Hematopoietic multipotent progenitor cell treated with erythropoietin and hydrocortisone succinate and interleukin-3 and kit ligand, for 4 days (in vitro differentiated cells): ENCODE measurements at places on chromosomes 3 and 15.

DNA sequence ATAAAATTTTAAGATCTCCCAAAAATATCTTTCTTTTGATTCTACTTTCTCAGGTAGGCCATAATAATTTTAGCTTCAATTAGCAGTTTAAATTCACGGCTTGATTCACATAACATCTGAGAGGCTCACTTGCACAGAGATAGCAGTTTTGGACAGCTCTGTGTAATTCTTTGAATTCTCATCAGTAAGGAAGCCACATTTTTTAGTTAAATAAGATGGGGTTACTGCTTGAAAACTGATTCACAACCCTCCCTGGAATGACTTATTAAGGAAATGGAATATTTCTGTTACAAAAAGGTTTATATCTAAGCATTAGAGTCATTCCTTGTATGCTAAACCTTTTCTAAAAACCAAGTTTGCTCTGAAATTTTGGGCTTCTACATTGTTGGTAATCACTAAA lies 212.7 kb downstream of the ALCAM start:
- no peak for DNase-seq

DNA sequence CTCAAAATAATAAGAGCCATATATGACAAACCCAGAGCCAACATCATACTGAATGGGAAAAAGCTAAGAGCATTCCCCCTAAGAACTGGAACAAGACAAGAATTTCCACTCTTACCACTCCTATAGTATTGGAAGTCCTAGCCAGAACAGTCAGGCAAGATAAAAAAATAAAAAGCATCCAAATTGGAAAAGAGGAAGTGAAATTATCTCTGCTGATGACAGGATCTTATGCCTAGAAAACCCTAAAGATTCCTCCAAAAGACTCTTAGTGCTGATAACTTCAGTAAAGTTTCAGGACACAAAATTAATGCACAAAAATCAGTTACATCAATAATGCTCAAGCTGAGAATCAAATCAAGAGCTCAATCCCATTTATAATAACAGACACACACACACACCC lies 45.9 kb upstream of the SLC2A2 start:
- peak; percentile 18 for DNase-seq

DNA sequence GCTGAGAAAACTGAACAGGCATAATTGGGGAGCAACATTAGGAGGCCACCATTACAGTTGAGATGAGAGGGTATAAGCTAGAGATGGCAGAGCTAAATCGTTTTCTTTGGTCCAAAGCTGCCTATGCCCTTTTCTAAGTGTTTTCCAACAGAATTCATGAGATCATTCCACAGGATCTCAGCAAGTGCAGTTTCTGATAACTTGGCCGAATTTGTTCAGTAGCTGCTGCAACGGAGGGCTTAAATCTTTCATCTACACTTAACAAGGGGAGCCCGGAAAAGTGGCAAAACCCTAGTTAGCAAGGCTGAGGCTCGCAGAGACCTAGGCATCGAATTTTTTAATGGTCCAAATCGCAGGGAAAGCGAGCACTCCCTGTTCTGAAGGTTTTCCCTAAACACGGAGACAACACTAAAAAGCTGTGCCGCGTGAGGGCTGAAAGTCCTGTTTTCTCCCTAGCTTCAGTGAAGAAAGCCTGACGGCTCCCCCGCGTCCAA lies 531 bp upstream of the BLOC1S6 start:
- no peak for DNase-seq

DNA sequence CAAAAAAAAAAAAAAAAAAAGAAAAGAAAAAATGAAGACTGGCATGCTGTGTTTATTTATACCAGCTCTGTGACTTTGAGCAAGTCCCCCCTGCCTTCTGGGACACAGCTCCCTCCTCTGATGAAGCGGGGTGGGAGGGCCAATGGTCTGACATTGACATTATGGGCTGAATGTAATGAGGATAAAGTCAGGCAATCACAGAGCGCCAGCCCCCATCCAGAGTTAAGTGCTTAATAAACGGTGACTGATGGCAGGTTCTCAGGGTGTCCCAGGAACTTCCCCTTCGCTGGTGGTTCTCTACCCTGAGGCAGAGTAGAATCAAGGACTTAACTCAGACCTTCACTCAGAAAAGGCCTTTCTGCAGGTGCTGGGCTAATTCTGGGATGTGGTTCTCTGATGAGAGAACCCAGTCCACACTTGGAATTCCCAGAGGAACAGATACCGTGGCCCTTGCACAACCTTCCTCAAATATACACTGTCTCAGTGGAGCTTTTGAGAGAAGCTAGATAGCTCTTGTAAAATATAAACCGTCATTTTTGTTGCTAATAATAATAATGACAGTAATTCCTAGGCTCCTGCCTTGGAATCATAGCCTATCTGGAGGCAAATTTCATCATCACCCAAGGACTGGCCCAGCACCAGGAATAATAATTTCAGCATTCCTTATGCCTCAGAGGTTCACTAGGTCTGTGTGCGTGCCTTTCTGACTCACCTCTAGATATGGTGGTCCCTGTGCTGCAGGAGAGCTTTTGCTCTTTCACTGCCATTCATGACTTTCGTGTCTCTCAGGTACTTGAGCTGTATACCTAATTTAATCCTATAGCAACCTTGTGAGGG lies 115.8 kb downstream of the RPLP1 start:
- DNase-seq, result no peak

DNA sequence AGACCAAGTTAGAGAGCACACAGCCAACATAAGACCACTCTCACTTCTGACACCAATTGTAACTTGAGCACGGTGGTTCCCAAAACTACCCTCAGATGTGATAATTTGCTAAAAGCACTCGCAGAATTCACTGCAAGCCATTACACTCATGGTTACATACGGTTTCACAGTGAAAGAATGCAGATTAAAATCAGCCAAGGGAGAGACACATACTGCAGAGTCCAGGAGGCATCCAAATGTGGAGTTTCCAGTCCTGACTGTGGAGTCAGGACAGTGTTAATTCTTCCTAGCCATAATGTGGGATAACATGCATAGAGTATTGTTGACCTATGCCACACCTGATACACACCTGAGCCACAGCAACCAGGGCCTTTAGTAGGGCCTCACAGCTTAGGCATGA lies 956.4 kb downstream of the NTRK3 start:
- no peak for DNase-seq

DNA sequence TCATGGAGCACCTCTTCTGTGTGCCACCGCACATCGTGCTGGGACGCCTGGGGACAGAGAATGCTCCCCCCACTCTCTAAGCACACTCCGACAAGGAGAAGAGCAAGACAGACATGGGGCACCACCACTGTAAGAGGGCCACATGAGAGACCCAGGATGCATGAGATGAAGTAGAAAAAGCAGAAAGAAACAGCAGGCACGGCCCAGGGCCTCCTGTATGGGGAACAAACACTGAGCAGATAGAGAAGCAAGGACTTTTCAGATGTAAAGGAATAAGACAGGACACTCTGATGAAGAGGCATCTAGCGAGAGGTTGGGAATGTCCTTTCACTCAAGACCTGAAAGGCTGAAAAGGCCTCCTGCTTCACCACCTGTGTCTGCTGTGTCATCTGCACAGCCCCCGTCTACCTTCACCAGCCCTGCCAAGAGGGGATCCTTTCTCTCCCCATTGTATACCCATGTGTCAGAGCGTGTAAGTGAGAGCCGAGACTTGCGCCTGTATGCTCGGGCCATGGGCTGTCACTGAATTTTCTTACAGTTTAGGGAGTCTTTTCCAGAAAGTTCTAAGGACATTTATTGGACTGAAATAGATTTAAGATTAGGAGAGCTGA lies 125.6 kb downstream of the LRRK1 start:
- no peak for DNase-seq

- DNase-seq, result peak; percentile 91
These were observed 162.0 kb downstream of the KLF13 start for GRCh38 chr15:31488437-31489204.

GRCh38 chr3:184175506-184175905 lies 851 bp downstream of the AP2M1 start:
- no peak for DNase-seq

DNA sequence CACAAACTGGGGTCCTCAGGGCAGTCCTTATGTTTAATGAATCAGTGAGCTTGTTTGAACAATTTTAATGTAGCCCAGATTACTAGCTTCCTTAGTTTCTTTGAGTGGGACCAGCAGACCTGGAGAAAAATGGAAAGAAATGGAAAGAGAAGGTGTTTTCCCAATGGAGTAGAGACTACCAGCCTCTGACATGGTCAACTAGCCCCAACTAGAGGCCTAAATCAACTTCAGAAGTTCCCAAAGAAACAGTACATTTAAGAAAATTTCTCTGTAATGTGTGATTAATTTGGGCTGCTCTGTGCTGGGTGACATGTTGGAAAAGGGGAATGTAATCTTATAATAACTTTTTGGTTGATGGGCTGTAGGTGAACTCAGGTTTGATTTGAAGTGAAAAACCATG lies 310.9 kb downstream of the MFSD1 start:
- DNase-seq, result no peak

DNA sequence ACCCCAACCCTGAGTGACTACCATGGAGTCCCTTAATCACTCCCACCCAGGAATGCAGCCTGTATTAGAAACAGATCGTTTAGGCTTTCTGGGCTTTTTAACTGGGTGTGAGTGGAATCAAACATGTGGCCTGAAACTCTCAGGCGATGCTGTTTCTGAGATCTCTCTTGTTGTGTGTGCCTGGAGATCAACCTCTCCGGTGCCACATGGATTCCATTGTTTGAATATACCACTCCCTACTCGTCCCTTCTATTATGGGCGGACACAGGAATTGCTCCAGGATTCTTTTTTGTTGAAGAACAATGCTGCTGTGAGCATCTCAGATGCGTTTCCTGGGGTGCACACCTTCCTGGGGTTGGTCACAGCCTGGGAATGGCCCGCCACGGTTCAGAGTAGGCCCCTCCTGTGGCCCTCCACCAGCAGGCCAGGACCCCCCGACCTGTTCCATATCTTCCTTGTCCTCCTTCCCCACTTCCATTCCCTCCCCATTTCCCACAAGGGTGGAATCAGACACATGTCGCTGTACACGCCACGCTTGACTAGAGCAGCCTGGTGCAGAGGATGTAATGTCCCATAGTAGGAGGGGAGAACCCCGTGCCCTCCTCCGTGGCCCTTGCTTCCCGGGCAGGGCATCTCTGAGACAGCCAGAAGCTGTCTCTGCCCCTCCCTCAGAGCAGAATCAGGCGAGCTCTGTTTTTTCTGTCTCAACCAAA lies 36.4 kb upstream of the PRR23E start:
- DNase-seq, result no peak

- no peak for DNase-seq
These were observed 204.9 kb downstream of the KLHL25 start for GRCh38 chr15:85589851-85590250.

DNA sequence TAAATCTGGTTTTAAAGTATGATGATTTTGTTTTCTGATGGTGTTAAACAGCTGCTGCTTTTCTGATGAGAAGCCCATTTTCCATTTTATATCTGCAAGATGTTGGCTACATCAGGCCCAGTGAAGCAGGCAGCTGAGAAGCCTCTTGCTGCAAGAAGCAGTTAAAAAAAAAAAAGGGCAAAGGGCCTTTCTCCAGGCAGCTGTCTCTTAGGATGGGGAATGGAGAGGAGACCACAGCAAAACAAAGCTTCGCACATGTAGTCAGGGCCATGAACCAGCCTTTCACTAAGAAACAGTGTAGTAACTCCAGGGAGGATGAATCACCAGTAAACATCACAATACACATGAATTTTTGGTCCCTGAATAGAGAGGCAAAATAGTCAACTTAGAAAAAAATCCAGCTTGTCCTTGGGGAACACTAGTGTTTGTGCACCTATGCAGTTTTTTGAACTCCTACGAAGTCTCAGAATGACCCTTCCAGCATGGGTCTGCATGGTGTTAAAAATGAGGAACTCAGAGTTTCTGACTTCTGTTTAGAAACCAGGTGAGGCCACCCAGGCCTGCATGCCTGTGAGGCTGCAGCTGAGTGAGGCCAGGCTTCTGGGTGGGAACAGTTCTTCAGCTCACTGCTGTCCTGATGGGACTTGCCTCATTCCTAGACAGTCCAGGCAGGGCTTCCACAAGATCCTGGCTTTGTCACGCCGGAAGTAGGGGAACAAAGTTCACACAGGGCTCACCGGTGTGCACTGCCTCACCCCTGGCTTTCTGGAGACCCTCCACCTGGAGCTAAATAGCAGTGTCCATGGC lies 518.7 kb downstream of the MCTP2 start:
- no peak for DNase-seq

DNA sequence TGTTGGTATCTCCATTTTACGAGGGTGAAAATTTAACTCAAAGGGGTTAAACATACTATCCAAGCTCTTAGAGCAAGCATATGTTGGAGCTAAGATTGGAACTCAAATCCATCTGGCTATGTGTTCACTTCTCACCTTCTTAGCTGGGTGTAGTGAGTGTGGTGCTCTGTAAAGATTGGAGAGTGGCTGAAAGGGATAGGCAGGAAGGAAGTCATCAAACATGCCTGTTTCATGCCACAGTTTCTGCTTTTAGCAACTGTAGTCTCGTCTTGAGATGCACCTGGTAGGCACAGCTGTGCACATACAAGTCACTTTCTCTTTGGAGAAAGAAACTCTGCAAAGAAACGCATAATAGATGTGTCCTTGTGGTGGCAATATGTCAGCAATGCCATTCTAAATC lies 189.1 kb upstream of the MDFIC2 start:
- DNase-seq, result peak; percentile 55

GRCh38 chr3:102105193-102105592 lies 255.9 kb downstream of the NFKBIZ start:
- no peak for DNase-seq

DNA sequence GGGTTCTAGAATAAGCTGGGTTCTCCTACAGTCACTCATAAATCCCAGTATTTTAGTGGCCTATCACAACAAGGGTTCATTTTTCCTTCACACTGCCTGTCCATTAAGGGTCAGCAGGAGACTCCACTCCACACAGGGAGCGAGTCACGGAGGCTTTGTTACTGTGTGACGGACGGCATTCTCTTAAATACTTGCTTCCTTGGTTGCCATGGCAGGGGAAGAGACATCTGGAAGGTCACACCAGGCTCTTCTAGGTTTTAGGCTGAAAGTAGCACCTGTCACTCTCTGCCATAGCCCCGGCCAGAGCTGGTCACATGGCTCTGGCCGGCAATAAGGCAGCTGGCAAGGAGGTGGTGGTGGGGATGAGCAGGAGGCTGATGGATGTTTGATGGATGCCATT lies 89.4 kb upstream of the ANKRD34C start:
- DNase-seq, result no peak

DNA sequence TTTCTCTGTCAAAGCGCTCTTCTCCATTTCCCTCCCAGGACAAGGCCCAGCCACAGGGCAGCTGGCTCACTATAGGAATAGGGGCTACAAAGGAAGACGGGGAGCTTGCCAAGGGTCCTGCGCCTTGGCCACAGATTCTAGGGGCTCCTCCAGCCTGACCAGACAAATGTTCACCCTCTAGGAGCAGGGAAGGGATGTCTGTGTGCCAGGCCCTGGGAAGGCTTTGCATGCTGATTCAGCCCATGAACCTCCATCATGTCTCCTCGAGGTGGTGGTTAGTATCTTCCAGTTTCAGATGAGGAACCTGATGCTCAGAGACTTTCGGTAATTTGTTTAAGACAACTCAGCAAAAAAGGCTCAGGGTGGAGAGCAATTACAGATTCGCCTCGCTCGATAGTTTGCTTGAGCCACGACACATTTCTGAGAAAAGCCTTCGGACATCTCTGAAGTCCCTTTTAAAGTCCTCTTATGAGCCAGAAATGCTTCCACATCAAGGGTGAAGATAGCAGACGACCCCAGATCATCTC lies 110.0 kb downstream of the XXYLT1 start:
- DNase-seq, result no peak

- no peak for DNase-seq
These were observed 126.8 kb downstream of the GSK3B start for GRCh38 chr3:119967353-119968006.

- no peak for DNase-seq
These were observed 20.9 kb downstream of the IL12A start for GRCh38 chr3:160009525-160009924.
